ENCODE measurements at places on chromosomes 7 and 10. TPM values are rescaled to one million over a fixed set of nuclear protein-coding genes. Genes with fewer than 3 reads are reported as not detected.

GRCh38 chr7:30135301-30136116, 723 bp downstream of the MTURN start:
- peak overlapping the region; percentile 65 for H3K4me3 ChIP-seq
- peaks cover 15% of the 10 kb centered on the region for H3K4me1 ChIP-seq
- no peak for DNase-seq
- H3K36me3 ChIP-seq, result no peaks in the 10 kb centered on the region
- H3K27me3 ChIP-seq, result no peaks in the 10 kb centered on the region

GRCh38 chr7:6393667-6394056, 54.1 kb downstream of the DAGLB start:
- H3K36me3 ChIP-seq, result peaks cover 23% of the 10 kb centered on the region
- DNase-seq, result no peak
- H3K27ac ChIP-seq, result peak overlapping the region; percentile 60

GRCh38 chr7:136688601-136689000, 179.9 kb upstream of the CHRM2 start:
- H3K4me1 ChIP-seq, result no peaks in the 10 kb centered on the region
- no peak overlapping the region for H3K4me3 ChIP-seq
- no peaks in the 10 kb centered on the region for H3K27me3 ChIP-seq
- DNase-seq, result no peak
- no peak overlapping the region for H3K27ac ChIP-seq
- H3K36me3 ChIP-seq, result no peaks in the 10 kb centered on the region

ZNF775 gene
- total RNA-seq, result 4.5 TPM

PDE6C gene
- not detected for total RNA-seq
